T47D (cell line): ENCODE measurements at places on chromosomes 7 and 10.
A peak's percentile ranks its signal among the peaks of the same experiment; 100 is the strongest.

DNA sequence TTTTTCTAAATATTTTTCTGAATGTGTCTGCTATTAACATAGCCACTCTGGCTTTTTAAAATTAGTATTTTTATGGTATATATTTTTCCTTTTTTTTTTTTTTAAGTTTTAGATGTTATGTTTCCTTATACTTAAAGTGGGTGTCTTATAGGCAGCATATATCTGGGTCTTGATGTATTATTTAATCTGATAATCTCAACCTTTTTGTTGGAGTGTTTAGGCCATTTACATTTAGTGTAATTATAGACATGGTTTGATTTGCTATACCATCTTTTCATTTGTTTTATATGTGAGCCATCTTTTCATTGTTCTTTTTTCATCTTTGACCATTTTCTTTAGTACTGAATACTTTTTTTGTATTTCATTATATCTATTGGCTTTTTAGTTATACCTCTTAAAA lies 45.0 kb downstream of the TRUB1 start:
- DNase-seq: no peak

- DNase-seq: no peak
Measured at GRCh38 chr7:103348452-103348851, 1.0 kb downstream of the PSMC2 start.

- no peak for DNase-seq
Measured at GRCh38 chr10:118002581-118002980, 44.2 kb downstream of the RAB11FIP2 start.

DNA sequence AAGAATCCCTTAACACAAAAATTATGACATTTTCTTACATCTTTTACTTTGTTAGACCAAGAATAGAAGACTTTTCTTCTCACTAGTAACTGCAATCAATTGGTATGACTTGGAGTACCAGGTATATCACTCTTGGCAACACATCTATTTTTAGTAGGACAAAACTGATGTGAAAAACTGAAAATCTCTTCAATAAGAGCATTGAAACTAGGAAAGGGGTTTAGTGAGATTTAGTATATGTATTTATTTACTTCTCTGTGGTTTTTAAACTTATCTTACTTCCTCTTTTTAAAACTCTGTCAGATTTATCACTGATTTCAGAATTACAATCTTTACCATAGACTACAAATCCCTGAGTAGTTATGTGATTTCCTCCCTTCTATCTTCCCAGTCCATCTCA lies 366.2 kb downstream of the PCDH15 start:
- no peak for DNase-seq

DNA sequence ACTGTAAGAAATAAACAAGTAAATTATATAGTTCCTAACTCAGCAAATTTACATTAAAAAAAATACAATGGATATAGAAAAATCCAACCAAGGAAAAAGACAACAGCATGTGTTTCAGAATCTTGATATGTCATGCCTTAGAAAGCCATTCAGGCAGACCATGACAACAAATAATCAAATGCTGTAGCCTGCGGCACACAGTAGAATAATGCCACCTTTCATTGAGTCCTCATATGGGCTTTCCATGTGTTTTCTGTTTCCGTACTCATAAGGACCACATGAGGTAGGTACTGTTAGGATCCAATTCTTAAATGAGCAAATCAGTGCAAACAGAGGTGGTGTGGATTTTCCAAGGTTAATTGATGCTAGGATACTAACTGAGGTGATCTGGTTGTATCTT lies 138.6 kb downstream of the CUBN start:
- DNase-seq: no peak

GRCh38 chr7:67764289-67764688 lies 767.7 kb downstream of the TYW1 start:
- no peak for DNase-seq

DNA sequence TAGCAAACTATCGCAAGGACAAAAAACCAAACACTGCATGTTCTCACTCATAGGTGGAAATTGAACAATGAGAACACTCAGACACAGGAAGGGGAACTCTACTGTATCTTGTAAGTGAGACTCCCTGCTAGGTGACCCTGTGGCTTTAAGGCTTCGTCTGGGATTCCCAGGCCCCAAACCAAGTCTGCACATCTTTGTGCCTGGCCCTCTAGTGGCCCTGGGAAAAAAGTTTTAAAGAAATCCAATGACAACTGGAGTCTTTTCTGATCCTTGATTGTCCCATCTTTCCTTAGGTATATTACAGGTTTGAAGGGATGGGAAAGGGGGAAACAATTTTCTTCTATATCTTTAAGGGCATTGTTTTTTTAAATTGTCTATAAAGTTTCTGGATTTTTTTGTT lies 10.6 kb upstream of the LIPM start:
- DNase-seq: peak; percentile 37

DNA sequence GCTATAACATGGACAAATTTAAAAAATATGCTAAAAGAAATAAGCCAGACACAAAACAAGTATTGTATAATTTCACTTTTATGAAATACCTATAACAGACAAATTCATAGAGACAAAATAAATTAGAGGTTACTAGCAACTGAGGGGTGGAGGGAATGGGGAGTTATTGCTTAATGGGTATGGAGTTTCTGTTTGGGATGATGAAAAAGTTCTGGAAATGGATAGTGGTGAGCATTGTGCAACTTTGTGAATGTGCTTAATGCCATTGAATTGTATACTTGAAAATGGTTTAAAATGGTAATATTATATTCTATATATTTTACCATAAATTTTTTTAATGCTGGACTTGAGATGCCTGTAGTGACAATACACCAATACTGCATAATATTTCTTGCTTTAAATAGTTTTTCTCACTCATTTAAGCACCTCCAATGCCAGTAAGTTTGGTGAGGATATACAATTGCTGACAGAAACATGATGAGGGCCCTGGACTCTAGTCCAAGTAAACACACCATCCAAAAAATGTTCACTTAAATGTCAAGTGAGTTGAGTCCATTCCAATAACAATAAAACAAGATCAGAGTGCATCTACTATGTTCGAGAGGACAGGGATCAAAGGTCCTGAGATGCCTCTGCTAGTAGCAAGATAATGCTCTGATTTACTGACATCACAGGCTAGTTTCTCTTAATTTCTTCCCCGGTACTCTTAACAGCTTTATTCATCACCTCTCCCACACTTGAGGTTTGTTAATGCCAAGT lies 71.9 kb downstream of the NT5C2 start:
- DNase-seq: no peak

DNA sequence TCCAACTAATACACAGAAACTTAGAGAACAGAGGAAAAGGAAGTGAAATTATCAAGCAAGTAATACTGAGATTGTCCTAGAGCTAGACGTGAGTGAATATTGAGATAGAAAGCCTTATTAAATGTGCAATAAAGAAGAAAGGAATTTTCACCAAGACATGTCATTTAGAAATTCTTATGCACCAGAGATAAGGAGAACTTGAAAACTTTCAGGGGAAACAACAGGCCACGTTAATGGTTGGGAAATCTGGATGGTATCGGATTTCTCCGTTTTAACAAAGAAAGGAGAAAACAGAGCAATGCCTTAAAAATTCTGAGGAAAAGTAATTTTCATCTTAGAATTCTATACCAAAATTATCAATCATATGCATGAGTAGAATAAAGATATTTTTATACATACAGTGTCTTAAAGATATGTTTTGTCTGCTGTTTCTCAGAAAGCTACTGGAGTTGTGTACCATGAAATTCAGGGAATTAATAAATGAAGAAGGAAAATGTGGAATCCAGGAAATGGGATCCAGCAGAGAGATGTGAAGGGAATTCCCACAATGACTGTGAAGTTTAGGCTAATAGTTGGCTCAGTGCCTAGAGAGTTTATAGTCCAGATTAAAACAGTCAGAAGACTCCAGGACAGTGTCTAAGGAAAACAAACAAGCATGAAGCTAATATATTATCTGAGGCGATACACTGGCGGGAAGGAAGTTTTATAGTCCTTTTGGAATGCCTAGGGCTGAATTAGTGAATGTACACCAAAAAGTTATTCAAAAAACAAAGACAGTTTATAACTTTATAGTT lies 159.5 kb downstream of the PPP1R9A start:
- no peak for DNase-seq

- DNase-seq: no peak
Measured at GRCh38 chr10:3908183-3908582, 123.2 kb upstream of the KLF6 start.

DNA sequence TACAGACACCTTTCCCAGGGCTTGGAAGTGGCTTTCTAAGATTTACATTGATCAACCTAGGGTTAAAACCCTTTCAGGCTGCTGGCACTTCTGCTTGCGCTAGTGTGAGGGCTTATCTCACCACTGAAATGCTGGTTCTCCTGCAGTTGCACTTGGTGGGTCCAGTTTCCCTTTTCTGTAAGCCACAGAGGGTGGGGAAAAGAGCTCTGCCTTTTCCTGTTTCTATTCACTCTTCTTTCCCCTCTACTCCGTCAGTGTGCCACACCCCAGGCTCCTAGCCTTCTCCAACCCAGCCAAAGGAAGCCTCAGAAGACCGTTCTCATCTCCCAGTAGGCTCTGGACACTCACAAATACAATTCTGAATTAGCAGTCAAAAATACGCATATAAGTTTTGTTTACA lies 19.0 kb upstream of the CAPZA2 start:
- DNase-seq: no peak

GRCh38 chr10:129174232-129175014 lies 292.6 kb upstream of the MGMT start:
- no peak for DNase-seq

GRCh38 chr7:87853237-87853864 lies 22.8 kb downstream of the SLC25A40 start:
- no peak for DNase-seq

- no peak for DNase-seq
Measured at GRCh38 chr7:25319707-25320106, 91.4 kb upstream of the NPVF start.

- DNase-seq: no peak
Measured at GRCh38 chr10:13001041-13001886, at the start of gene CCDC3. Gene CCDC3 (minus strand): TSS chr10:13001713. CDS start chr10:13001570, 143 bp downstream.

GRCh38 chr7:75049817-75050216 lies 23.8 kb downstream of the RCC1L start:
- DNase-seq: no peak

DNA sequence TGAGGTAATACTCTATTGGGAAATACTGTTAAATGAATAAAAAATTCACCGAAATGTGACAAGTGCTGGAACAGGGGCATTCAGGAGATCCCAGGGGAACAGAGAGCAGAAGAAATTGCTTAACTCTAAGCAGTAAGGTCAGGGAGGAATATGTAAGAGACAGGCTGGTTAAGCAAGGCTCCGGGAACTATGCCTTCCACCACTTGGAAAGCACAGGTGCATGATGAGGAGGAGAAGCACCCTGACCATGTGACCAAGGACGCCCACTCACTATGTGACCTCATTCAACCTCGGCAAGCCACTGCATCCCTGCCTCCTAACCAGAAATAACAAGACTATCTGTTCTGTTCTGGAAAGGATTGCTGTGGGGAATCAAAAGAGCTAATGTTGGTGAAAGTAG lies 218.4 kb downstream of the ELMO1 start:
- no peak for DNase-seq

- no peak for DNase-seq
Measured at GRCh38 chr7:116530107-116530820, 5.4 kb downstream of the CAV1 start.

GRCh38 chr10:87771871-87772500 lies 46.0 kb downstream of the ATAD1 start:
- DNase-seq: peak; percentile 55

GRCh38 chr10:4683838-4684237 lies 142.2 kb upstream of the AKR1E2 start:
- DNase-seq: no peak

DNA sequence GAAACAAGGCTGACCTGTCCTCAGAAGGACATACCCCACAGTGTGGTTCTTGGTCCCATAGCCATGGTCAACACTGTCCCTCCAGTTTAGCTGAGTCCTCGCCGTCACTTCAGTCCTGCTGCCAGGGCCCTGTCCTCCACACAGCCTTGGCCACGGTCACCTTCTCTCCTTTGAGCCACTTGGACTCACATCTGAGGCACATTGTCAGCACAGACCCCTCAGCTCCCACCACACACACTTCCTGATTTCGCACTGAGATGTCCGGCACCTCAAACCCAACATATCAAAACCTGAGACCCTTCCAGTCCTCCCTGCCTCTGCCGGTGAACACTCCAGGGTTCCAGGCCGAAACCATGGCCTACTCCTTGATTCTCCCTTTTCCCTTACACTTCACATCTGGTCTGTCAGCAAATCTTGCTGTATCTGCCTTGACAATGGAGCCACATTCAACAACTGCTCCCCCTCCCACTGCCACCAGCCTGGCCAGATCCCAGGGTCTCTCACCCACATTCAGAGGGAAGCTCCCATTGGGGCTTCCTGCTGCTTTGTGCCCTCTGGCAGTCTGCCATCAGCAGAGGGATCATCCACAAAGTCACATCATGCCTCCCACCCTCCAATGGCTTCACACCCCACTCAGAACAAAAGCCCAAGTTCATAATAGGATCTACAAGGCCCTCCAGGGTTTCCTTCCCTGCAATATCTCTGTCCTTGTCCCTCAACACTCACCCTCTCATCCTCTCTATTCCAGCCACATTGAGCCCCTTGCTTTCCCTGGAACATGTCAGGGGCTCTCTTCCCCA lies 219.6 kb upstream of the SHH start:
- DNase-seq: no peak

- no peak for DNase-seq
Measured at GRCh38 chr7:72152161-72153131, 259.7 kb downstream of the CALN1 start.

- DNase-seq: no peak
Measured at GRCh38 chr10:79457256-79457785, 11.9 kb upstream of the ZCCHC24 start.

DNA sequence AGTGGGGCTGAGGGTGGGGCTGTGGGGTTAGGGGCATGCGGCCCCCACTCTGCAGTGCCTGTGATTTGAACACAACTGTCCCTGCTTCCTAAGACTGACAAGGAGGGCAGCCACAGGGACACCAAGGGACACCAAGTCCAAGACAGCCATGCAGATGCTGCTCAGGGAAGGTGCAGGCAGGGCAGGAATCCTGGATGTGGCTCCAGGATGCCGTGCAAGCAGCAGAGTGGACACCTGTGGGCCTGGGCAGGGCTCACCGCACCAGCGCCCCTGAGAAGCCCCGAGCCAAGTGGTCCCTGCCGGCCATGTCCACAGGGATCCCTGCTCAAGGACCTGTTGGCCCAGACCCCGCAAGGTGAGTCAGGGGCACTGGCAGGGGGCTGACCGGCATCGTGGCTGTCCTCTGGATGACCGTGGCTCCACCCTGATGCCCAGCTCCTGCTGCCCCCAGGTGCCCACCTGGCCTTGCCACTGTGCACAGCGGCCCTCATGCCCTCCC lies 58.5 kb downstream of the STK32C start:
- no peak for DNase-seq
